CD4-positive, alpha-beta memory T cell (primary cell): ENCODE measurements at places on chromosomes 13 and 19. TPM values are rescaled to one million over a fixed set of nuclear protein-coding genes. Genes with fewer than 3 reads are reported as not detected.

Gene IRF2BP1
- 35.8 TPM for total RNA-seq

DNA sequence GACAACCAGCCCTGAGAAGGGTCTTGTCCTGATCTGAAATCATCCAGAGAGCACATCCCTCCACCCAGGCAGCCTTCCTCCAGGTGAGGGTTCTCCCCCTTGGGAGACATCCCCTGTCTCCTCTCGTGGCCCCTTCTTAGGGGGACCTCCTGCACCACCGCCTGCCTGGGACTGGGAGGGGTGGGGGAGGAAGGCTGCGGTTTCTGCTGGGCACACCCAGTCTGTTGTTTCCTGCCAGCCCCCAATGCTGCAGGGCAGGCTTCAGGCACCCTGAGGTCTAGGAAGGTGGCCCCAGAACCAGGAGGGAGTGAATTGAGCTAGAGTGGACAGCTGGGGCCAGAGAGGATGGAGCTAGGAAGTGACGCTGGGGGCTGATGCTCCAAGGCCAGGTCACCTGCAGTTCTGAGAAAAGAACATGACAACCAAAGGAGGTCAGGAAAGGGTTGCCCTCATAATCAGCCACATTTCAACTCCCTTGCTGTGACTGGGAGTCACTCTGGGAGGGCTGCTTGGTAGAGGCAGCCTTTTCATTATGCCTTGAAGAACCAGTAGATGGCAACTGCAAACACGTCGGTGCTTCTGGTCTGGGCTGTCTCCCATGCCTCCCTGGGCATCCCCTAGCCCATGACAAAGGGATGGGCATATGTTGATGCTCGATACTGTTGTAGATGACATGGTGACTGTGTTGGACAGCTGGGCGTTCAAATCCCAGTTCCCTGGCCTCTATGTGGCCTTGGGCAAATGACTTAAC lies 1.4 kb downstream of the ARHGEF18 start:
- H3K27me3 ChIP-seq = no peaks in the 10 kb centered on the region
- peaks cover 7% of the 10 kb centered on the region for H3K36me3 ChIP-seq
- peak overlapping the region; percentile 74 for H3K27ac ChIP-seq

Gene ZNF850
- total RNA-seq = 3.7 TPM

- peak overlapping the region; percentile 81 for H3K27ac ChIP-seq
- H3K36me3 ChIP-seq = no peaks in the 10 kb centered on the region
- no peak overlapping the region for H3K4me3 ChIP-seq
- peaks cover 32% of the 10 kb centered on the region for H3K4me1 ChIP-seq
Measured at GRCh38 chr19:49084206-49085019, 838 bp upstream of the SNRNP70 start.

DNA sequence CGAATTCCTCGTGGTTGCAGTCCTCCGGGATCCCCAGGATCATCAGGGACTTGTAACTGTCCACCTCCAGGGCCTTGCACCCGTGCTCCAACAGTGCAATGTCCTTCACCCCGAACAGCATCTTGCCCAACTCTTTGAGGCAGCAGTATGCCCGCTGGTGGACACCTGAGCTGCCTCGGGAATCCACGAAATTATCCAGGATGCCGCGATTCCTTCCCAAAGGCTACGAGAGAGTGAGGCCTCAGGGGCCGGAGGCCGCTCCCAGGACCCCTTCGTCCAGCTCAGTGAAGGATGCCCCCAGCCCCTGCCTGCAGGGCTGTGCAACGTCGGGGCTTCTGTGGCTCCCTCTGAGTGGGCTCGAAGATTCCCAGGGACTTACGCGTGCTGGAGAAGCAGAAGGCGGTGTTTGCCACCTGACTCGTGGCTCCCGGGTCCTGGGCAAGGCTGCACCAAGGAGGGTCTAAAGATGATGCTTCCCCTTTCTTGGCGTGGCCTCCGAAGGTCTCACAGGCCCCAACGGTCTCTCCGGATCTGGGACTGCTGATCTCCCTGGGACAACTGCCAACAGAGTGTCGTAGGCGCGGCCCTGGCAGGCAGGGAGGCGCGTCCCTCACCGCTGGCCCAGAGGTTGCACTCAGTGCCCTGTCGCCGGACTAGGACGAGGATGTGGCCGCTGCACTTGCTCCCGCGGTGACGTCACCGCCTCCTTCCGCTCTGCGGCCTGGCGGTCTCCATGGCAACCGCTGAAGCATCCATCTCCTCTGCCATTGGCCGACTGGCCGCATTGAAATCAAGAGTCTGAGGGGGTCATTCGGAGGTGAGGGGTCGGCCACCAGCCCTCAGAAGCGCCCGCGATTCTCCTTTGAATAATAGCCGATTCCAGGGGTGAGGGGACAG lies at the start of gene PNMA8C:
TSS of gene PNMA8C (minus strand) at position 698 of the 897 bp plus-strand sequence. CDS start at position 121, 577 bp downstream.
- peaks cover 14% of the 10 kb centered on the region for H3K27me3 ChIP-seq
- no peak within 1 kb of the TSS for H3K4me3 ChIP-seq
- no peaks in the 10 kb centered on the region for H3K36me3 ChIP-seq
- H3K27ac ChIP-seq = no peak within 1 kb of the TSS

- H3K4me1 ChIP-seq = peaks cover 5% of the 10 kb centered on the region
- no peaks in the 10 kb centered on the region for H3K27me3 ChIP-seq
- H3K4me3 ChIP-seq = no peak overlapping the region
- no peak overlapping the region for H3K27ac ChIP-seq
- no peaks in the 10 kb centered on the region for H3K36me3 ChIP-seq
Measured at GRCh38 chr19:48569814-48570213, 17.8 kb downstream of the SULT2B1 start.

GRCh38 chr13:50805805-50806204 lies 37.7 kb downstream of the DLEU7 start:
- H3K4me1 ChIP-seq = peaks cover 6% of the 10 kb centered on the region
- H3K27me3 ChIP-seq = no peaks in the 10 kb centered on the region
- H3K4me3 ChIP-seq = no peak overlapping the region
- no peak overlapping the region for H3K27ac ChIP-seq
- no peaks in the 10 kb centered on the region for H3K36me3 ChIP-seq
- no peak for DNase-seq

Gene ZNF728
- not detected for total RNA-seq

GRCh38 chr13:60398379-60398891 lies 1.4 kb downstream of the TDRD3 start:
- peak overlapping the region; percentile 26 for H3K4me3 ChIP-seq
- peaks cover 34% of the 10 kb centered on the region for H3K4me1 ChIP-seq
- DNase-seq = no peak
- H3K27ac ChIP-seq = peak overlapping the region; percentile 76

Gene KRTDAP
- total RNA-seq = not detected

GRCh38 chr13:35857769-35858168 lies 273.4 kb downstream of the DCLK1 start:
- no peak for DNase-seq
- no peak overlapping the region for H3K27ac ChIP-seq
- no peaks in the 10 kb centered on the region for H3K4me1 ChIP-seq
- no peak overlapping the region for H3K4me3 ChIP-seq
- no peaks in the 10 kb centered on the region for H3K27me3 ChIP-seq
- no peaks in the 10 kb centered on the region for H3K36me3 ChIP-seq

- no peak overlapping the region for H3K4me3 ChIP-seq
- no peaks in the 10 kb centered on the region for H3K27me3 ChIP-seq
- H3K36me3 ChIP-seq = peaks cover 32% of the 10 kb centered on the region
- H3K4me1 ChIP-seq = no peaks in the 10 kb centered on the region
- no peak overlapping the region for H3K27ac ChIP-seq
Measured at GRCh38 chr13:29525757-29526156, 69.7 kb downstream of the SLC7A1 start.

DNA sequence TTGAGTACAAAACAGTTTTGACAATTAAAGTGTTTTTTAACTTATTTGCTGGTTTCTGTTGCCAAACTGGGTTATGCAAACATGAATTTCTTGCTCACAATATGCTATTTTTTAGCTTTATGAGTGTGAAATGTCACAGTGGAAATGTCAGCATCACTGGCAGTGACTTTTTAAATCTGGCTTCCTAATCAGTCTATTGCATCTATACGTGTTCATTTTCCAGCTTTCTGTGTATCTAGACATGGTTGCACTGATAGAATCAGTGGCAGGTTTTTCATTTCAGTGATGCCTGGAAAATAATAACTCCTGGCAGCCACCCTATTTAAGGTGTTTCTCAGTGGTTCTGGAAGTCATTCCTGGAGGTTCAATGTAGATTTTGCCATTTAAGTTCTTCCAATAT lies 146.7 kb downstream of the SLITRK6 start:
- H3K27me3 ChIP-seq = no peaks in the 10 kb centered on the region
- H3K4me3 ChIP-seq = no peak overlapping the region
- DNase-seq = no peak
- no peaks in the 10 kb centered on the region for H3K4me1 ChIP-seq
- H3K36me3 ChIP-seq = no peaks in the 10 kb centered on the region

Gene ZNF229
- 0.69 TPM for total RNA-seq

Gene LDLR
- total RNA-seq = 27.0 TPM

DNA sequence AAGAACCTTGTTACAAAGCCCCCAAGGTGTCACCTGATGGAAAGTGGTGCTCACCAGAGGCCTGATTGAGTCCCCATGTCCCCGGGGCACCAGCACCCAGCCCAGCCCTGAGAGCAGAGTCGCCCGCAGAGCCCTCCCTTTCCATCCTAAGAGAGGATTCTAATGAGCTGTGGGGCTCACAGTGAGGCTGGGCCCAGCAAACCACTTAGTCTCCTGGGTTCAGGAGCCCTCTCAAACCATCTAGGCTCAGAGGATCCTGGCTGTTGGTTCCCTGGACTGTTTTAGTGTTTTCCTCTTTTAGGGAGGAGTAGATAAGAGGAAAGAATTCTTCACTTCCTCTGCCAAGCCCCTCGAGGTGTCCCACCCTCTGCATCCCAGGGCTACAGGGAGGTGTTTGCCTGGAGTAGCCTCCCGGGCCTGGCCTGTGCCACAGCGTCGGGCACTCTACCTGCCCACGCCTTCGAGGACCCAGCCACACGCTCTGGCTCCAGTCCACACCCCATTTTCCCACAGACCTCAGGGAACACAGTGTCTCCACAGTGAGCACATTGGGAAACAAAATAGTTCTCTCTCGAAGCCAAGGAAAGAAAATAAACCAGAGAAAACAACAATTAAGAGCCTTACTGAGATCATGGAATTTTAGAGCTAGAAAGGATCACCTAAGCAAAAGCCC lies 34.4 kb downstream of the DHRS12 start:
- H3K36me3 ChIP-seq = peaks cover 5% of the 10 kb centered on the region
- no peaks in the 10 kb centered on the region for H3K27me3 ChIP-seq
- H3K4me1 ChIP-seq = peaks cover 8% of the 10 kb centered on the region
- H3K27ac ChIP-seq = no peak overlapping the region
- no peak overlapping the region for H3K4me3 ChIP-seq
- no peak for DNase-seq

DNA sequence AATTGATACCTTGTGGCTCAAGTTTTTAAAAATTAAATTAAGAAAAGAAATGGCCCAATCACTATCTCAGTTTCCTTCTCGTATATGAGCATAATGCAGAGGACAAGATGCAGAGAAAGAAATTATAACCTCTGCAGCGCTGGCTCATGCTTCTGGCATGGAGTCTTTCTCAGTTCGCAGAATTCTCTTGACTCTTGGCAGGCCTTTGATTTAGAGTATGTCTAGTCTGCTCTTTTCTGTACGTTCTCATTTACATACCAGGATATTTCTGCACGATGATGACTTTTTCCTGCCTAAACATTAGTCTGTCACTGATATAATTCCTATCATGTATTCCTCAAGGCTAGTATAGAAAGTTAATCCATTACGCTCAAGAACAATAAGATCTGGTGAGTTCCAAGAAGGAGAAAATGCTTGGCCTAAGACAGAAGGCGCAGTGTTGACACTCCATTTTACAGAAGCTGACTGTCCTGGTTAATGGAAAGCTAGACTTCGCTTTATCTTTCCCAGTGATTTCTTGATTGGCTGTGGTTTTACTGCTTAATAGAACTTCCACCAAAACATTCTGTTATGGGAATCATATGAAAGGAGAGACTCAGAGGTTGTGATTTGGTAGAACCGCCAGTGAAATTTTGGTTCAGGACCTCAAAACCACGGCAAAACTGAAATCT lies 1.7 kb upstream of the SMAD9 start:
- no peak for DNase-seq
- H3K27me3 ChIP-seq = peaks cover 16% of the 10 kb centered on the region
- H3K36me3 ChIP-seq = no peaks in the 10 kb centered on the region
- no peak overlapping the region for H3K4me3 ChIP-seq
- peaks cover 6% of the 10 kb centered on the region for H3K4me1 ChIP-seq
- H3K27ac ChIP-seq = no peak overlapping the region

GRCh38 chr19:23263870-23264590 lies 13.8 kb upstream of the ZNF724 start:
- H3K4me3 ChIP-seq = no peak overlapping the region
- peaks cover 28% of the 10 kb centered on the region for H3K36me3 ChIP-seq
- H3K27me3 ChIP-seq = no peaks in the 10 kb centered on the region
- no peak for DNase-seq
- H3K27ac ChIP-seq = no peak overlapping the region

DNA sequence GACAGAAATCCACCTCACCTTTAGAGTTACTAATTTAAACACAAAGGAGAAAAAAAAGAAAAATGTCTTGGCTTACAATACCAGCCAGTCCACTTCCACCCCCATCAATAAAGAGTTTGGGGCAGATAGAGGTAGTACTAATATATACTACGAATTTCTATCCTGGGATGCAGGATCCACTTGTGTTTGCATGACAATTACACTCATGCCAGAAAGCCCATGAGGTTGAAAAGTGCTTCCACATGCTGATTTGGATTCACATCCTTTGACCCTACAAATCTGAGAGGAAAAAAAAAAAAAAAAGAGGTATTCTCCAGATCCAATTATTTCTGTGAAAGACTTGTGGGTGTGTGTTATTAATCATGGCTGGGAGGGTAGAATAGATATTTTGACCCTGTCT lies 335.2 kb downstream of the SLITRK1 start:
- DNase-seq = no peak
- H3K27me3 ChIP-seq = no peaks in the 10 kb centered on the region
- no peak overlapping the region for H3K4me3 ChIP-seq
- H3K27ac ChIP-seq = no peak overlapping the region
